Heart left ventricle (tissue), 16 donors: ENCODE measurements at places on chromosomes 3 and 15.
A peak's percentile ranks its signal among the peaks of the same experiment; 100 is the strongest.

- no peak overlapping the region for H3K4me3 ChIP-seq
- no peaks in the 10 kb centered on the region for H3K27me3 ChIP-seq
- no peaks in the 10 kb centered on the region for H3K36me3 ChIP-seq
- H3K27ac ChIP-seq: no peak overlapping the region
- H3K4me1 ChIP-seq: no peaks in the 10 kb centered on the region
Measured at GRCh38 chr15:43954181-43954621, 127.4 kb downstream of the WDR76 start.

DNA sequence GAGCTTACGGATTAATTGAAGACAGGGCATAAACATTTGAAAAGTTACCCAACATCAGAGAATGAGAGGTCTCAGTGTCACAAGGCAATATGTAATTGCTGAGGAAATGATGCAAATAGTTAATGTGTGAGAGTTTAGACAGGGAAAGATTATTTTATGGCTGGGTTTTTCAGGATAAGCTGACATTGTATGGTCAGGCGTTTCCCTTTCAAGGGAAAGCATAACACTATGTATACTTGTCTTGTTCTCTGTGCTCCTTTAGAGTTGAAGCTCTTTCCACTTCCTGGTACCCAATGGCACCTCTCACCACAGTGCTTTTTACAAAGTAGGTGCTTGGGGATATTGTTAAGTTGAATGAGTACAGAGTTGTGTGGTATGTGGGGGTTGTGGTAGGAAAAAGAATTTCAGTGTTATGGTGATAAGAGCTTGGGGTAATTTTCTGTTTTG is 19.9 kb downstream of the IQGAP1 start:
- peak overlapping the region; percentile 31 for H3K27ac ChIP-seq
- peaks cover 36% of the 10 kb centered on the region for H3K4me1 ChIP-seq
- H3K27me3 ChIP-seq: no peaks in the 10 kb centered on the region
- H3K4me3 ChIP-seq: no peak overlapping the region

GRCh38 chr3:100402891-100403290 is 1.6 kb downstream of the LNP1 start:
- DNase-seq: no peak
- H3K27ac ChIP-seq: peak overlapping the region; percentile 92

GRCh38 chr3:21020681-21021080 is 730.3 kb downstream of the ZNF385D start:
- H3K4me1 ChIP-seq: no peaks in the 10 kb centered on the region
- no peaks in the 10 kb centered on the region for H3K36me3 ChIP-seq
- no peak overlapping the region for H3K27ac ChIP-seq
- no peak overlapping the region for H3K4me3 ChIP-seq

GRCh38 chr3:20042331-20042730 is 2.1 kb downstream of the KAT2B start:
- no peak for DNase-seq
- H3K4me1 ChIP-seq: peaks cover 4% of the 10 kb centered on the region
- peak overlapping the region; percentile 99 for H3K27ac ChIP-seq

DNA sequence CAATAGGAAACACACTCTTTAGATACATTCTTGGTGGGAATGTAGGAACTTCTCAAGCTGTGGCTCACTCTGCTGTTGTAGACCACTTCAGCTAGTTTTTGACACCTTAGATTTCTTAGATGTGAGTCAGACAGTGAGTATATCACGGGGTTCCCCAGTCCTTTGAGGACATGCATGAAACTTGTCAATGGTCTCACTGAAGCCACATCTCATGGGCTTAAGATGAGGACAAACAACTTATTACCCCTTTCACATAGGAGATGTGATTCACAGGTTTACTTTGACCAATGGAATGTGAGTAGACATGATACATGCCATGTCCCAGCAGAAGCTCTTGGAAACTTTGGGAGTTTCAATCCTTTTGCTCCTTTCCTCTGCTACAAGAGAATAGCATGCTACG is 325.5 kb downstream of the CHST2 start:
- DNase-seq: no peak
- H3K36me3 ChIP-seq: no peaks in the 10 kb centered on the region
- no peaks in the 10 kb centered on the region for H3K4me1 ChIP-seq
- H3K4me3 ChIP-seq: no peak overlapping the region
- peak overlapping the region; percentile 80 for H3K27ac ChIP-seq

- H3K27me3 ChIP-seq: no peaks in the 10 kb centered on the region
- H3K27ac ChIP-seq: no peak overlapping the region
- H3K4me1 ChIP-seq: peaks cover 9% of the 10 kb centered on the region
- no peaks in the 10 kb centered on the region for H3K36me3 ChIP-seq
- H3K4me3 ChIP-seq: no peak overlapping the region
- DNase-seq: no peak
Measured at GRCh38 chr3:23017801-23018200, 185.3 kb upstream of the UBE2E2 start.

DNA sequence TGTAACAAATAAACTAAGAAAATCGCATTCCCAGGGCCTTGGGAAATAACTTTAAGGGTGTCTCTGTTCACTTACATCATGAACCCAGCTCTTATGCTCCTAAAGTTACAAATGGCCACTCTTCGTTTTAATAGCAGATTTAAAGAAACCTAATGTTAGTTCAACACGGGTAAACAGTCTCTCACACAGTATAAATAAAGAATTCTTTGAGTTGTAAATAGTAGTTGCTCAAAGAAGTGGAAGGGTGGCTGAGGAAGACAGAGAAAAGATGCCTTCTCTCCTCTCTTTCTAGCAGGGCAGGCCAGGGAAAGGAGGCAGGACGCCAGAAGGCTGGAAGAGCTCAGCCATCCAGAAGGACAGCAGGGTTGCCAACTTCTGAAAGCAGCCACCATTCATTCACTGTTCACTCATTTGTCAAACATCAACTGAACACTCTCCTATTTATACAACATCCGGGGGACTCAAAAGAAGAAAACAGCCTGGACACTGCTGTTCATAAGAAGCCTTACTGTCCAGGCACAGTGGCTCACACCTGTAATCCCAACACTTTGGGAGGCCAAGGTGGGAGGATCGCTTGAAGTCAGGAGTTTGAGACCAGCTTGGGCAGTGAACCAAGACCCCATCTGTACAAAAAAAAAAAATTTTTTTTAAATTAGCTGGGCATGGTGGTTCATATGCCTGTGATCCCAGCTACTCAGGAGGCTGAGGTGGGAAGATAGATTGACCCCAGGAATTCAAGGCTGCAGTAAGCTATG is 47.3 kb downstream of the WWTR1 start:
- peak; percentile 65 for DNase-seq
- H3K4me1 ChIP-seq: peaks cover 50% of the 10 kb centered on the region
- H3K4me3 ChIP-seq: no peak overlapping the region
- H3K27ac ChIP-seq: no peak overlapping the region
- no peaks in the 10 kb centered on the region for H3K36me3 ChIP-seq
- no peaks in the 10 kb centered on the region for H3K27me3 ChIP-seq

- H3K4me3 ChIP-seq: no peak overlapping the region
- H3K27ac ChIP-seq: no peak overlapping the region
- H3K4me1 ChIP-seq: peaks cover 5% of the 10 kb centered on the region
- H3K27me3 ChIP-seq: no peaks in the 10 kb centered on the region
- no peak for DNase-seq
Measured at GRCh38 chr15:71080166-71080565, 35.1 kb upstream of the THSD4 start.

DNA sequence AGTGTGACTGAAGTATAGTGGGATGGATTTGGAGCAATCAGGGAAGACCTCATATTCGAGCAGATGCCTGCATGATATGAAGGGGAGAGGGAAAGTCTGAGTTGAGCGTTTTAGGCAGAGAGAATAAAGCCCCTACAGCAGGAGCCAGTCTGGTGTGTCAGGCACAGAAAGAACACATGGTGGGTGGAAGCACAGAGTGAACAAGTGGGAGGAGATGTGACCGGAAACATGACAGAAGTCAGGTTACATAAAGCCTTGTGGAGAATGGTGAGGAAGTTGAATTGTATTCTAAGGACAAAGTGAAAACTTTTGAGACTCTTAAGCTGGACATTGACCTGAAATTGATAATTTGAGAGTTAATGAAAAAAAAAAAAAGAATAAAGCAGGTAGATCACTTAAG is 541.0 kb downstream of the PLOD2 start:
- DNase-seq: no peak
- H3K4me1 ChIP-seq: no peaks in the 10 kb centered on the region
- no peak overlapping the region for H3K4me3 ChIP-seq
- no peaks in the 10 kb centered on the region for H3K27me3 ChIP-seq

DNA sequence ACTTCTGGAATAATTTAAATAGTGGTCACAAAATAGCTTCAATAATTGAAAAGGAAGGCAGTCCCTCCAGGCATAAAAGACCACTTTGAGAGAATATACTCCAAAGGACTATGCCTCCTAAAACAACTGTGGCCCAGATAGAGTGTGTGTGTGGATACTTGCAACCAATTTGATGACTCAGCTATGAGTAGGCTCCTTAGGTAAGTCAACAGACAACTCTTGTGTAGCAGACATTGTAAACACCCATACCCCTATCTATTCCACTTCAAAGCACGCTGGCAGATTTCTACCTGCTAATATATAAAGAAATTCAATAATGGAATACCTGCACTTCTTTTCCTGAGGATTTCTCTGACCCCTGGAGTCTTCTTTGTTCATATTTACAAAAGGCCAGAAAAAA is 254.5 kb downstream of the NEK10 start:
- no peaks in the 10 kb centered on the region for H3K27me3 ChIP-seq
- H3K27ac ChIP-seq: no peak overlapping the region
- DNase-seq: no peak
- H3K4me3 ChIP-seq: no peak overlapping the region
- no peaks in the 10 kb centered on the region for H3K4me1 ChIP-seq

DNA sequence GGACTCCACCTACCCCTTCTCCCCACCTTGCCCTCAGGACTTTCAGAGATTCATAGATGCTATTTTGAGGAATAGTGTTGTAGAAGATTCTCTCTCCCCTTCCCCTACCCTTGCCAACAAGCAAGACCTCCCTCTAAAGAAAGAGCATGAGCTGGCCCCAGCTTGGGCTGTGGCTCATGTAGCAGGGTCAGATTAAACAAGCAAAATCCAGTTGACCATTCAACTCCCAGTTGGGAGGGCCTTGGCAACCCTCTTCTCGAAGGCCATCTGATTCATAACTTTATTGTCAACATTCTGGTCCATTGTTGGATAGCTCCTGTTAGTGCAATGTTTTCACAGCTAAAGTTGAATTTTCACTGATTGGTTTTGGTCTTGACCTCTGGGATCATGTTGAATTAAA is 41.1 kb downstream of the TNFAIP8L3 start:
- H3K27ac ChIP-seq: no peak overlapping the region
- no peak for DNase-seq
- no peaks in the 10 kb centered on the region for H3K27me3 ChIP-seq
- no peak overlapping the region for H3K4me3 ChIP-seq

DNA sequence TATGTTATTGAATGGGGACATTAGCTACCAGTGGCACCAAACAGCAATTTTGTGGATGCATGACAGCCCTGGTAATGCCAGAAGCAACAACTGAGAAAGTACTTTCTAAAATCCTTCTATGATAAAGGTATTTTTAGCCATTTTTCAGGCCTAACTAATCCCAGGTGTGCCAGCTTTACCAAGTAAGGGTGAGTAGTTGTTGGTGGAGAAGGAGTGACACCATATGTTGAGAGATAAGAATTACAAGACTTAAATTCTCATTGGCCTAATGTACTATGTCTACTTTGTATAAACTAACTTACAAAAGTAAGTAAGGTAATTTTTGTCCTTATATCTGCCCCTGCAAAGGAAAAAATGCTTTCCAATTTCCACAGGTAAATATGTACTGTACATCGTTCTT is 4.1 kb upstream of the COX17 start:
- no peaks in the 10 kb centered on the region for H3K27me3 ChIP-seq
- H3K36me3 ChIP-seq: no peaks in the 10 kb centered on the region
- DNase-seq: no peak
- peak overlapping the region; percentile 28 for H3K27ac ChIP-seq

- no peaks in the 10 kb centered on the region for H3K27me3 ChIP-seq
- peak overlapping the region; percentile 19 for H3K27ac ChIP-seq
- DNase-seq: no peak
- H3K36me3 ChIP-seq: no peaks in the 10 kb centered on the region
- H3K4me1 ChIP-seq: peaks cover 5% of the 10 kb centered on the region
Measured at GRCh38 chr3:149639093-149639486, 18.7 kb downstream of the WWTR1 start.

GRCh38 chr3:86785386-86785785 is 205.6 kb downstream of the VGLL3 start:
- H3K36me3 ChIP-seq: no peaks in the 10 kb centered on the region
- H3K4me3 ChIP-seq: no peak overlapping the region
- H3K27me3 ChIP-seq: no peaks in the 10 kb centered on the region
- DNase-seq: no peak
- no peak overlapping the region for H3K27ac ChIP-seq
- no peaks in the 10 kb centered on the region for H3K4me1 ChIP-seq

DNA sequence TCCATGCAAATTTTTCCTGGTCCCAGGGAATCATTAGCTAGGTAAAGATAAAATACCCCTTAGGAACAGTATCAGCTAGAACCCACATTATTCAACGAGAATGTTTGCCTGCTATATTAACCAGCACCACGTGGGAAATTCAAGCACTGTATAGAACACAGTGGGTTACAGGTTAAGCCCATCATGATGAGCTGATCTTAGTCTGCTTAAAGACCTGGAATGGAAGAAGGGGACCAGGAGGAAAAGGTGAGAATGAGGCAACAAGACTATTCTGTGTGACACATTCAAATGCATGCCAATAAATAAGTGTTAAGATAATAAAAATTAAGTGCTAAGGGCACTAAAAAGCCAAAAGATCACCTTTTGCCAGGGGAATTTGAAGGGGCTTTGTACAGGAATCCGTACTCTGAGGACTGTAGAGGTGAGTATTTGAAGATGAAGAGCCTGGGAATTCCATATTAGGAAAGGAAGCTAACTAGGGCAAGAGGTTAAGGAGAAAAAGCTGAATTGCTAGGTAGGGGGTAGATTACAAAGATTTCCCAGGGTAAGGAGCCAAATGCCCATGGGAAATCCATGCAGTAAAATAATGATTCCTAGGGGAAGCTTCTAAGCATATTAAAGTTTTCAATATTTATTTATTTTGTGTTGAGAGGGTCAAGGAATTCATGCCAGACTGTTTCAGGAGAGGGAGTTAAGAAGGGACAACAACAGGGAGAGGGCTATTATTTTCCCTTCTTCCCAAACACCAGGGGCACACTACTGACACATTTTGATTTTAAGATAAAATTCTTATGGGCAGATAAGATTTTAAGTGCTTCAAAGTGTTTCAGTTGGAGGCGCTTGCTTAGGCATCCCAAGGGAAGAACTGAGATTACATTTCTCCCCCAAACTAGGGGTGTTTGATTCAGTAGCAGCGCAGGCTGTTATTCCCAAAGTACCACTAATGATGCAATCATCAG is 2.3 kb upstream of the MED12L start:
- no peaks in the 10 kb centered on the region for H3K36me3 ChIP-seq
- H3K4me1 ChIP-seq: no peaks in the 10 kb centered on the region
- H3K4me3 ChIP-seq: no peak overlapping the region
- no peak for DNase-seq
- H3K27ac ChIP-seq: no peak overlapping the region
- H3K27me3 ChIP-seq: no peaks in the 10 kb centered on the region

- H3K27ac ChIP-seq: no peak overlapping the region
- DNase-seq: no peak
- H3K4me3 ChIP-seq: no peak overlapping the region
- no peaks in the 10 kb centered on the region for H3K27me3 ChIP-seq
Measured at GRCh38 chr3:3305841-3306240, 126.3 kb upstream of the CRBN start.

- no peaks in the 10 kb centered on the region for H3K36me3 ChIP-seq
- no peak overlapping the region for H3K27ac ChIP-seq
- H3K27me3 ChIP-seq: no peaks in the 10 kb centered on the region
- no peak for DNase-seq
- peaks cover 14% of the 10 kb centered on the region for H3K4me1 ChIP-seq
Measured at GRCh38 chr3:45654397-45654944, 34.7 kb upstream of the SACM1L start.

GRCh38 chr3:159634483-159634882 is 354.2 kb upstream of the IL12A start:
- H3K4me1 ChIP-seq: no peaks in the 10 kb centered on the region
- H3K4me3 ChIP-seq: no peak overlapping the region
- H3K27ac ChIP-seq: no peak overlapping the region
- no peaks in the 10 kb centered on the region for H3K27me3 ChIP-seq
- no peaks in the 10 kb centered on the region for H3K36me3 ChIP-seq
- DNase-seq: no peak
